ENCODE measurements at places on chromosomes 11 and 22. TPM values are rescaled to one million over a fixed set of nuclear protein-coding genes. Genes with fewer than 3 reads are reported as not detected.

DNA sequence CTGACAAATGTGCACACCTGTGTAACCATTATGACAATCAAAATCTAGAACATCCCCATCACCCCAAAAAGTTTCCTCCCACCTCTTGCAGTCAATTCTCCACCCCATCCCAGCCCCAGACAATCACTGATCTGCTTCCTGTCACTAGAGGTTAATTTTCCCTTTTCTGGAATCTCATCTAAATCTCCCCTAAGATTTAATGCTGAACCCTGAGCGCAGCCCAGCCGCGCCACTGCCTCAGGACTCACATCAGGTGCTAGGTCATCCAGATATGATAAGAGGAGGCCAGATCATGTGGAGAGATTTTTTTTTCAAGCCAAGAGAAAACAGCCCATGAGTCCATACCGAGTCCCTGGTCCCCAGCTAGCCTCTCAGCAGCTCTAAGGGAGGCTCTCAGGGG, 4.3 kb upstream of the TMPRSS13 start:
- DNase-seq, result no peak

DNA sequence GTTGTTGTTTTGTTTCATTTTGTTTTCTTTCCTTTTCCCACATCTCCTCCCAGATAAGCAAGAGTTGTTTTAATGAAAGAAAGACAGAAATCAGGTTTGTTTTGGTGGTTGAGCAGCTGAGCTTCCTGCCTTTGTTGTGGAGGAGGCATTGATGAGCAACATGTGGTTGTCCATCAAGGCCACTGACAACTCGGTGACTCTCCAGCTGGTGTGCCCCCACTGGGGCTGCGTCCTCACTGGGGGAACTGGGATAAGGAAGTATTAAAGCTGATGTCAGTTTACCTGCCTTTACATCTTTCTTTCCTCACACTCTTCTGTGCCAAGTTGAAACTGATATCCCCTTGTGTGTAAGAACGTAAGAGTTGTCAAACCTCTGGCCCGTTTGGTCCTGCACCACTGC, 5.9 kb downstream of the VPS26B start:
- no peak for DNase-seq

The C11orf91 gene
- not detected for total RNA-seq

GRCh38 chr22:28670756-28671155, 8.9 kb downstream of the TTC28 start:
- DNase-seq, result no peak

The IGF2 gene
- 0.06 TPM for total RNA-seq

DNA sequence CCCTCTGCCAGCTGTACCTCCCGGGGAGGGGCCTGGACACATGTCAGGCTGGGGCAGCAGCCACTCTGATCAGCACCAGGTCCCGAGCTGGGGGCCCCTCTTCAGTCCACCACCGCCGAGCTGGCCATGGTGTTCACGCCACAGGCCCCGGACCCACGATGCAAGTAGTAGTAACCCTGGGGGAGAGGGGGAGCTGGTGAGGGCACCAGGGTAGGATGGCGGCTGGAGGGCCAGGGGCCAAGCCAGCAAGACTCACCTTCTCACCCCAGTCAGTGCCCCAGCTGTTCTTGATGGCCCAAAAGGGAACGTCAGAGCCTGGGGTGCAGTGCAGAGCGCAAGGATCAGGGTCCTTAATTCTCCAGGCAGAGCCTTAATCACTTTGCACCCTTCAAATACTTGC, 4.6 kb downstream of the CTSF start:
- no peak for DNase-seq

DNA sequence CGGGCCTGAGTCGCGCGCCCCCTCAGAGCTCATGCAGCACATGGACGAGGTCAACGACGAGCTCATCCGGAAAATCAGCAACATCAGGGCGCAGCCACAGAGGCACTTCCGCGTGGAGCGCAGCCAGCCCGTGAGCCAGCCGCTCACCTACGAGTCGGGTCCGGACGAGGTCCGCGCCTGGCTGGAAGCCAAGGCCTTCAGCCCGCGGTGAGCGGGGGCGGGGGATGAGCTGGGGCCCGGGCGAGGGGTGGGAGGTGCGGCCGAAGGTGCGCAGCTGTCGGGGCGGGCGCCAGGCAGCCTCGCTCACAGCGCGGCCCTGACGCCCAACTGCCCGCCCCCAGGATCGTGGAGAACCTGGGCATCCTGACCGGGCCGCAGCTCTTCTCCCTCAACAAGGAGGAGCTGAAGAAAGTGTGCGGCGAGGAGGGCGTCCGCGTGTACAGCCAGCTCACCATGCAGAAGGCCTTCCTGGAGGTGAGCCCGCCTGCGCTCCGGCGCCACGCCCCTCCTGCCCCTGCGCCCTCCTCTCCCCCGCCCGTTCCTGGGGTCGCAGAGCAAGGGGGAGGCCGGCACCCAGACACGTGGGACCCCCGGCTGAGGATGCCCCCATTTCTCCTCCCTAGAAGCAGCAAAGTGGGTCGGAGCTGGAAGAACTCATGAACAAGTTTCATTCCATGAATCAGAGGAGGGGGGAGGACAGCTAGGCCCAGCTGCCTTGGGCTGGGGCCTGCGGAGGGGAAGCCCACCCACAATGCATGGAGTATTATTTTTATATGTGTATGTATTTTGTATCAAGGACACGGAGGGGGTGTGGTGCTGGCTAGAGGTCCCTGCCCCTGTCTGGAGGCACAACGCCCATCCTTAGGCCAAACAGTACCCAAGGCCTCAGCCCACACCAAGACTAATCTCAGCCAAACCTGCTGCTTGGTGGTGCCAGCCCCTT, 20.5 kb downstream of the EPS8L2 start:
- peak; percentile 69 for DNase-seq

The ALX4 gene
- not detected for total RNA-seq

GRCh38 chr11:1576825-1577224, 4.8 kb upstream of the DUSP8 start:
- no peak for DNase-seq

DNA sequence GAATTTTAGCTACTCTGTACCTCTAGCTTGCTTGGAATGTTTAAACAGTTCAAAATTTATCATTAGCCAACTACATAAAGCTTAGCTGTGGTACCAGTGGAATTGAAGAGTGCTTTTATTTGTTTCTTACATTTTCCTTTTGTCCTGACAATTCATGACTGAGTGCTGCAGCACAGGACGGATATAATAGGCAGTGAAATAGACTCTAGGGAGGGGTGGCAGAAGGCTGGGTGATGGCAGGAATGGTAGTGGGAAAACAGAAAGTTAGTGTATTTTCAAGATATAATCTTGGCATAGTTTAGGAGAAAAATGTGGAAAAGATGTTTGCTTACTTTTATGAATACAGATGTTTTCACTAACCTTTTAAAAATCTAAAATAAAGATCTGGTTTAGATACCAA, 31.1 kb upstream of the ARHGAP32 start:
- DNase-seq, result no peak

DNA sequence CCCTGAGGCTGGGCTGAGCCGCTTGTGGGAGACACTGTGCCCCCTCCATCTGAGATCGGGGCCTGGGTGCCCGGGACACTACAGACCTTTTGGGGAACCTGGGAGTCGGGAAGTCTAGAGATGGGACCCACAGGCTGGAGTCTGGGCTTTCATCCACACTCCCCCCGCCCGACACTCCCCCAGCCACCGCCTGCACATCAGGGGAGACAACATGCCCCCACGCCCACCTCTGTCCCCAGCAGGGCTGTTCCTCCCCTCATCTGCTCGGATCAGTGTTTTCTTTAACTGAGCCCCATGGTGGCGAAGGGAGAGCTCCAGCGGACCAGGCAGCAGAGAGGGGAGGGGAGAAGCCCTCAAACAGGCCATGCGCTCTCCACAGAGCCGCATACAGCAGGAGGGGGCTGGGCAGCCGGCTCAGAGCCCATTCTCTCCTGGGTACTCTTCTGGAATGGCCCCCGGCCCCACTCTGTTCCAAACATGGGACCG, 174.7 kb downstream of the IGLL1 start:
- DNase-seq, result no peak

- DNase-seq, result peak; percentile 83
These were observed 902 bp downstream of the RASGRP2 start for GRCh38 chr11:64742889-64743590.

DNA sequence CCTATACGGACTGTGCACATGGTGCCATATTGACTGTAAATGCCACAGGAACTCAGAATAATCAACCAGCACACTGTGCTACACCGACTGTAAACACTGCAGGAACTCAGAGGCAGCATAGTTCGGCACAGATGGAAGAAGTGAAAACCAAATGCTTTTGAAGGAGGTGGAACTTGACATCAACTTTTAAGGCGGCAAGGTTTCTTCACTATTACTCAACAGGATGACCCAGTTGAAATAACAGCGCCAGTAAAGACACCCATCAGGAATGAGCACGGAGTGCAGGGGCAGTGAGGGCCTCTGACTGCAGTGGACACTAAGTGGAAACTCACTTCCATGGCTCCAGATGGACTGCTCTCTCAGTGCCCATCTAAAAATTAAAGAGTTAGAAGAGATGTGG, 15.7 kb downstream of the TESMIN start:
- DNase-seq, result no peak

Data from activated naive CD8-positive, alpha-beta T cell treated with anti-CD3 and anti-CD28 coated beads for 36 hours (primary cell).